ENCODE measurements at places on chromosomes 13 and 19.

- no peak for DNase-seq
These were observed 14.3 kb downstream of the CYP2A7 start for GRCh38 chr19:40867701-40868100.

DNA sequence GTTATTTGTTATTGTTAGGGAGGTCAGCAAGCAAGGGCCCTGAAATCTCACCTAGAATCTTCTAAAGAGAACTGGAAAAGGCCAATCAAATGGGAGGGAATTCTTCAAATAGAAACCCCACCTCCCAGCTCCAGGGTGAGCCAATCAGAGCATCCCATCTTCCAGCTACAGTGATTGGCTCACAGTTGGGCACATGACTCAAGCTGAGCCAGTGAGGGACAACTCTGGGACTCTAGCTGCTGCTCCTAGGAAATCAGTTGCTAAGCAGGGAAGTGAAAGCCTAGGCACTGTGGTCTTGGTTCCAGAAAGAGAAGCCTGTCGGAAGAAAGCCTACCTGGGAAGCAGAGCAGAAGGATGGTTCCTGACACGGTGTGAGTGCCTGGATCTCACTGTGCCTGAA, 13.4 kb downstream of the TM6SF2 start:
- no peak for DNase-seq

- DNase-seq: no peak
These were observed 227.6 kb upstream of the UBL3 start for GRCh38 chr13:30078059-30078458.

DNA sequence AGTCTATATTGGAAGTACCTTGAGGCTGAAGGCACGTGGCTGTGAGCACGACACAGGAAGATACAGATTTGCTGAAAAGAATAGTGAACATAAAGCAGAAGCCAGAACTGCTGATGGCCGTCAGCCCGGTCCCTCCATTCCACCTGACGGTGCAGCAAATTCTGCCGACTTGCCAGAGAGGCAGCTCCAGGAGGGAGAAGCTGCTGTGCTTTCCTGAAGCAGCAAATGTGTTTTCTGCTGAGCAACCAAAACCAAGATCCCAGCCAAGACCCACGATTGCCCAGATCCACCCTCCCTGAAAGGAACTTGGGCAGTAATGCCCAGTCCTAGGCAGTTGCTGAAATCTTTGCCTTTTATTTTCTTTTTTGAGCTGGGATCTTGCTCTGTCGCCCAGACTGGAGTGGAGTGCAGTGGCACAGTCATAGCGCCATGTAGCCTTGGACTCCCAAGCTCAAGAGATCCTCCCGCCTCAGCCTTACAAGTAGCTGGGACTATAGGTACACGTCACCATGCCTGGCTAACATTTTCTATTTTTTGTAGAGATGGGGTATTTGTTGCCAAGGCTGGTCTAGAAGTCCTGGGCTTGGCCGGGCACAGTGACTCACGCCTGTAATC, 7.0 kb upstream of the RCN3 start:
- DNase-seq: no peak

DNA sequence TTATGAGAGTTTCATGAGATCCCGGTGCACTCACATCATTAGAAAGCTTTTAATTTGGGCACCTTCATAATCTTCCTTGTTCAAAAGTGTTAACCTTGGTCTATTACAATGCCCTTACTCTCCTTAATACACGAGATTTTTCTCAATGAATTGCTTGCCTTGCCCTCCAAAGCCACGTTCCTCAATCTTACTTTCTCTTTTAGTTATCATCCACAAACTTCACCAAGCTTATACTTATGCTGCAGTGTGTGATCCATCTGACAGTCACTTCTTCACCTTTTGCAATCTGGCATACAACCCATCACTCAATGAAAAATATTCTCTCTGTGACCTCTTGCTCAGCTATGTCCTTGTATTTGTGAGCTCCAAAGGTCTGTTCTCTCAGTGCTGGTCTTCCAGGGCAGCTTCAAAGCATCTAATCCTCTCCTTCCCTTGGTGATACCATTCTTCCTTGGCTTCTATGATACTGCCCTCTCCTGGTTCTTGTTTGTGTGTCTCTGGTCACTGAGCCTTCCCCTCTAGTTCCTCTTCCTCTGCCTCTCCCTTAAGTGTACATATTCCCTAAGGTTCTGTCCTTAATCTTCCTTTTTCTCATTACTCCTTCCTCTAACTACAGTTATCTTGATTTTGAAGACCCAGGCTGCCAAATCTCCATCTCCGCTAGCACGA, 202.2 kb upstream of the STARD13 start:
- no peak for DNase-seq

DNA sequence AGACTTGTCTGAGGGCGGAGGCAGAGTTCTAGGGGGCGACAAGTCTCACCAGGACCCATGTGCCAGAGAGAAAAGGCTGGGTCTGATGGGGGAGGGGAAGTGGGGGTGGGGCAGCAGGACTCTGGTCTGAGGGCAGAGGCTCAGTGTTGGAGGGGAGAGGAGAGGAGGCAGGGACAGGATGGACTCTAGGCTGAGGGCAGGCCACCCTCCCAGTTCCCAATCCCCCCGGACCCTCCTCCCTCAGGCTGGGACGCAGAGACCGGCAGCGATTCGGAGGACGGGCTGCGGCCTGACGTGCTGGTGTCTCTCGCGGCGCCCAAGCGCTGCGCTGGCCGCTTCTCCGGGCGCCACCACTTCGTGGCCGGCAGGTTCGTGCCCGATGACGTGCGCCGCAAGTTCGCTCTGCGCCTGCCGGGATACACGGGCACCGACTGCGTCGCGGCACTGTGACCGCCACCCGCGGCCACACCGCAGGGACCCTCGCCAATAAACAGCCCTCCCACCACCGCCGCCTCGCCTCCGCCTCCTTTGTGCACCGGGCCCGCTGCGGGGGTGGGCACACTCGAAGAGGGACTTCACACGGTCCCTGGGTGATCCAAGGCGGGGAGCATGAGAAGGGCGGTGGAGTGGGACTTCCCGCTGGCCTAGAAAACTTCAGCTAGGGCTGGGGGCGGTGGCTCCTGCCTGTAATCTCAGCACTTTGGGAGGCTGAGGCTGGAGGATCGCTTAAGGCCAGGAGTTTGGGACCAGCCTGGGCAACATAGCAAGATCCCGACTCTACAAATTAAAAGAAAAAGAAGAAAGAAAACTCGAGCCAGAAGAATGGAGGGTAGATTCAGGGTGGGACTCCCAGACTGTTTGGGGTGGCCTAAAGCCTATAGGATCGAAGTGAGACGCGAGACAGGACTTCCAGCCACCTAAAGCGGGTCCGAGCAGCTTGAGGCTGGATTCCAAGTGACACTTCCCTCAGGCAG, 703 bp upstream of the CILP2 start:
- DNase-seq: no peak

DNA sequence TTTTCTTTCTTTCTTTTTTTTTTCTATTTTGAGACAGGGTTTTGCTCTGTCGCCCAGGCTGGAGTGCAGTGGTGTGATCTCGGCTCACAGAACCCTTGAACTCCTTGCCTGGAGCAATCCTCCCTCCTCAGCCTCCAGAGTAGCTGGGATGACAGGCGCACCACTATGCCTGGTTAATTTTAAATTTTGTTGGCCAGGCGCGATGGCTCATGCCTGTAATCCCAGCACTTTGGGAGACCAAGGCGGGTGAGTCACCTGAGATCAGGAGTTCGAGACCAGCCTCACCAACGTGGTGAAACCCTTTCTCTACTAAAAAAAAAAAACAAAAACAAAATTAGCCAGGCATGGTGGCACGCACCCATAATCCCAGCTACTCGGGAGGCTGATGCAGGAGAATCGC, 8.7 kb upstream of the SBNO2 start:
- no peak for DNase-seq

- DNase-seq: no peak
These were observed 34.3 kb upstream of the TSHZ3 start for GRCh38 chr19:31383553-31383952.

GRCh38 chr19:52170863-52171320, 529 bp downstream of the ZNF836 start:
- DNase-seq: no peak

GRCh38 chr19:5128936-5129389, 160.1 kb downstream of the KDM4B start:
- no peak for DNase-seq

DNA sequence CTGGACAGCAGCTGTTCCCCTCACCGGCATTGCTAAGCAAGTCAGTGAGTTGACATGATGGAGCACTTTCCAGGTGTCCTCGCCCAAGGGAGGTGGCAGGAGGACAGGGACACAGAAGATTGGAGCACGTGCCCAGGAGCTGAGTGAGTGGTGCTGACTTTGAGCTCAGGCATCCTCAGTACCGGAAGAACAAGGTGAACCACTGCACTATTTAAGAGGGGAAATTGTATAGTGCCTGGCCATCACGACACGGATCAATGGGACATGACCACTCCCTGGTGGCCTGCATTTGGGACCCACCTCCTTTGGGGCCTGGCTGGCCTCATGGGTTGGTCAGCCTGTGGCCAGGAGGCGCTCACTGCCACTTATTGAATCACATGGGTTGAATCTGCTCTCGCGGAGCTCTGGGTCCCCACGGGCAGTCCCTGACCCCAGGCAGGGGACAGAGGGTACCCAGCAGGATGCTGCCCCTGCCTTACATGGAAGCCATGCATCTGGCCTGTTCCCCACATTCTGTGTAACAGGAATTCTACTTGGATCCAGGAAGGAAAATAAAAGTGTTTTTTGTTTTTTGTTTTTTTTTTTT, 206.9 kb upstream of the ZNF536 start:
- no peak for DNase-seq

DNA sequence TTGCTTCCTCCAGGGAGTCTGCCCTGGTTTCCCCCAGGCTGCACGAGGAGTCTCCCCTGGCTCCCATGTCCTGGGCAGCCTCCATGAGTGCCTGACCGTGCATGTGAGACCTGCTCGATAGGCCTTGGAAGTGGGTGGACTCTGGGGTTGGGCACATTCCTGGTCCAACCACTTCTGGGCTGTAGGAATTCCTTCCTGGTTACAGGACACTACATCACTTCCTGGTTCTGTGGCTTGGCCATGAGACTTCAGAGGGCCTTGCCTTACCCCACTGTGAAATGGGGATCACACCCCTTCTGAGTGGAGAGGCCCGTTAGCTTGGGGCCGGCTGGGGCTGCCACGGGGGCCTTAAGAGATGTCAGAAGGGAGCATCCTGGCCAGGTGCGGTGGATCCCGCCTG, 4.0 kb upstream of the ZNF628 start:
- DNase-seq: no peak

DNA sequence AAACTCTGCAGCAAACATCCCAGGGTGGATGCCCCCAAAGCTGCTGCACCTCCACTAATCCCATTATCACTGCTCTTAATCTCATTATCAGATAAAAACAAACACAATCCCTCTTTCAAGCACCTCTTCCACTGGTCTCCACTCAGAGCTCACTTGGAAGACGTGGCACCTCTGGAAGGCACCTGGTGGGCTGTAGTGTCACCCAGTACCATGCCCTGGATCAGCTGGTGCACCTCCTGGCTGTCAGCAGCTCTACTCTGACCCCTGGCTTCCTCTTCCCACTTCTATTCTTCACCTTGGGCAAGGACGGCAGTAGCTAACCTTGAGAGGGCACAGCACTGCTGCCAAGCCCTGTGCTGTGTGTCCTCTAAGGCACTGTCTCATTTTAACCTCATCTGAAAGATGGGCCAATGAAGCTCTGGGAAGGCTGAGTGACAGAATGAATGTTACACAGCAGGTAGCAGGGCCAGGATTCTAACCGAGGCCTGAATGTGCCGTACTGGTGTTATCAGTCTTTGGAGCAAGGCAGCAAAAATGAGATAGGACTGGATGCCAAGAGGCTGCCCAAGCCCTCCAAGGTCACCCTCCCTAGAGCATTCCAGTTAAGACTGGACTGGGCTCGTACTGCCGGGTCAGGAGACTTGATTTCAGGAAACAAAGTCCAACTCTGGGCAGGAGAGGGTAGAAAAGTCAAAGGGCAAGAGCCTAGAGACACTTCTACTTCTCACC, 7.4 kb downstream of the BRD4 start:
- no peak for DNase-seq

- DNase-seq: no peak
These were observed 16.7 kb downstream of the TICAM1 start for GRCh38 chr19:4814625-4815425.

DNA sequence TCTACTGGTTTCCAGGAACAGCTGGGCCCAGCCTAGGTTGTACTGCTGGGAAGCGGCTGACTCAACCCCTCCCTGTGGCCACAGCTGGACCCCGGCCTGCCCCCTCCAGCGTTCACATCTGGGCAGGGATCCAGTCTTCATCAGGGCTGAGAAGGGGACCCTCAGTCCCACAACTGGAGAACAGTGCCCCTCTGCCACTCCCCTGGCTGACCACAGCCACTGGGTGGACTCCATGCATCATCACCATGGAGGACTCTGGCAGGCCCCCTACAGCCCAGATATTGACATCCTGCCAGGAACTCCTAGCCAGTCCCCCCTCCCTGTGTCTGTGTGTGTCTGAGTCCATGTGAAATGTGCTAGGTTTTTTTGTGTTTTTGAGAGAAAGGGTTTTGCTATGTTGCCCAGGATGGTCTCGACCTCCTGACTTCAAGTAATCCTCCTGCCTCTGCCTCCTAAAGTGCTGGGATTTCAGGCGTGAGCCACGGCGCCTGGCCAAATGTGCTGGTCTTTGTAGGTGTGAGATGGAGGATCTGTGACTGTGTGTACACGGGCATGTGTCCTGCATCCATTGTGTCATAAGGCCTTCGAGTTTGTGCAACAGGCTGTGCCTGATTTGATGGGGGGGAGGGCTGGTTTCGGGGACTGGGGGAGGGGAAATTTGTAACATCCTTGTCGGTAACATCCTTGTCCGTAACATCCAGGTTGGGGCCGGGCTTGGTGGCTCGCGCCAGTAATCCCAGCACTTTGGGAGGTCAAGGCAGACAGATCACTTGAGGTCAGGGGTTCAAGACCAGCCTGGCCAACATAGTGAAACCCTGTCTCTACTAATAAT, 4.0 kb upstream of the HOOK2 start:
- DNase-seq: no peak
